CD4-positive, alpha-beta T cell treated with Interleukin-10 for 1 hour (primary cell): ENCODE measurements at places on chromosomes 5 and 9.

DNA sequence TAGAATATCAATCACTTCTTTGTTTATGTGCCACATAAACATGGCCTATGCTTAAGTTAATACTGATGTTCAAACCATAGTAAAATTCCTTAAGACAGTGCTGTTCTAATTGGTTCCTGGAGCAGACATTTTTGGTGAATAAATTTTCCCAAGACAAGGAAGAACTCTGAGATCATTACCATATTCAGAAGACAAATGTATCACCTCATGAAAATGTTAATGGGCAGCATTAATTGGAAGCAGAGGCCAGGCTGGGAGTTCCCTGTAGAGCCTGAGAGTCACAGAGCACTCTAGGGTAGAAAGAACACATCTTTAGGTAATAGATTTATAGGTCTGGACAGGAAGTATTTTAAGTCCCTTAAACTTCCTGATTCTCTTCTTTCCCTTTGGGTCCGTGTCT, 240.2 kb downstream of the MAN2A1 start:
- DNase-seq: no peak

DNA sequence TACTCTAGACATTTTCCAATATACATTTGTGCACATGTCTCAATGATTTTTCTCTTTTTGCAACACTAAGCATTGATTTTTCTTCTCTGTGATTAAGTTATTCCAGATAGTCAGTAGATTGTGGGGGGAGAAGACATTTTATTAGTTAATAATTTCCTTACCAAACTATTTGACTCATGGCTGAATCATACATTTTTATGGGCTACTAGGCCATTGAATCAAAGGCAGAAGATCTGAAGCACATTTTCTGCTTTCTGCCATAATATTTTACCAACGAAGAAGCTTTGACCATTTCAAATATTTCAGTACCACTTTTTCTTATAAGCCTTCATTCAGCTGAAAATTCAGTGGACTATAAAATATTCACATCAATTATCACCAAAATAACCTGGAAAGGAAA, 175.6 kb downstream of the IRX2 start:
- no peak for DNase-seq

- no peak for DNase-seq
Observed at GRCh38 chr5:66249920-66250319, 105.8 kb downstream of the SREK1 start.

GRCh38 chr5:171115519-171115918, 193.5 kb upstream of the TLX3 start:
- no peak for DNase-seq

- DNase-seq: no peak
Observed at GRCh38 chr5:176577312-176578176, 28.4 kb downstream of the CDHR2 start.
